ENCODE measurements at places on chromosomes 6 and 20.

GRCh38 chr20:34720266-34720665 is 16.1 kb downstream of the TP53INP2 start:
- ATAC-seq: no peak

GRCh38 chr20:48139262-48140041 is 354.2 kb upstream of the SULF2 start:
- ATAC-seq: peak; percentile 77

DNA sequence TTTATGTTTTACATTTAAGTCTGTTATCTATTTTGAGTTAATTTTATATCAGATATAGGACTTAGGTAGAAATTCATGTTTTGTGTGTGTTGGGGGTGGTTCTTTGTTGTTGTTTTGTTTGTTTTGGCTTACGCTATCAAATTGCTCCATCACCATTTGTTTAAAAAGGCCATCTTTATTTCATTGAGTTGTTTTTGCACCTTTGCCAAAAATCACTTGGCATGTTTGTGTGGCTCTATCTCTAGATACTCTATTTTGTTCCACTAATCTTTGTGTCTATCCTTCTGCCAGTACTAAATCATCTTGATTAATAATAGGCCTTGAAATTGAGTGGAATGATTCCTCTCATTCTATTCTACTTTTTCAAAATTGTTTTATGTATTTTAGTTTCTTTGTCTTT is 7.4 kb downstream of the CYP39A1 start:
- no peak for ATAC-seq

- ATAC-seq: no peak
Observed at GRCh38 chr20:13231031-13231752, 10.1 kb downstream of the ISM1 start.

DNA sequence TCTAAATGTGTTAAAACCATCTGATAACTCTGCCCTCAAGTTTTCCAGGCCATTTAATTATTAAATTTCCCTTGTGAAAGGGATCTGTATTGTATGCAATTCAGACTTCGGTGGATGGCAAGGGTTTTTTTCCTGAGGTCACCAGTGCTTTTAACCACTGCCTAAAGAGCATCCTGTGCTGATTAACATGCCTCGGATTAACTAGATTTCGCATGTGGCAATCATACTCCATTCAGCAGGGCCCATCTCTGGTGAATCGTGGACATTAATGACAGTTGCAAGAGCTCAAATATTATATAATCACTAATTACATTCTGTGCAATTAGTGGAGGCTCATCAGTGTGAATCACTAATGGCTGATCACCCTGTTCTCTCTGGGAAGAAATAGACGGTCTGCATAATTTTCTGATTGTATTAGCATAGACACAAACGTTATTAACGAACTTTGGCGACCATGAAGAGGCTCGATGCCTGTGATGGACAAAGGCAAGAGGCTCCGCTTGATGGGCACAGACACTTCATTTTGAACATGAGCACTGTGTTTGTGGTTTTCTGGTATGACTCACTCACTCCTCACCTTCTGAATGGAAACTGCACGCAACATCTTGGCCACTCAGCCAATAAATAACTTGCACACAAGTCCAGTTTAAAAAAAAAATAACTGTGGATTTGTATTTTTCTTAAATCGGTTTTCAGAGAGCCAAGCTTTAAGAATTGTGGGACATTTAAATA is 31.4 kb downstream of the LINC00237 start:
- ATAC-seq: no peak

DNA sequence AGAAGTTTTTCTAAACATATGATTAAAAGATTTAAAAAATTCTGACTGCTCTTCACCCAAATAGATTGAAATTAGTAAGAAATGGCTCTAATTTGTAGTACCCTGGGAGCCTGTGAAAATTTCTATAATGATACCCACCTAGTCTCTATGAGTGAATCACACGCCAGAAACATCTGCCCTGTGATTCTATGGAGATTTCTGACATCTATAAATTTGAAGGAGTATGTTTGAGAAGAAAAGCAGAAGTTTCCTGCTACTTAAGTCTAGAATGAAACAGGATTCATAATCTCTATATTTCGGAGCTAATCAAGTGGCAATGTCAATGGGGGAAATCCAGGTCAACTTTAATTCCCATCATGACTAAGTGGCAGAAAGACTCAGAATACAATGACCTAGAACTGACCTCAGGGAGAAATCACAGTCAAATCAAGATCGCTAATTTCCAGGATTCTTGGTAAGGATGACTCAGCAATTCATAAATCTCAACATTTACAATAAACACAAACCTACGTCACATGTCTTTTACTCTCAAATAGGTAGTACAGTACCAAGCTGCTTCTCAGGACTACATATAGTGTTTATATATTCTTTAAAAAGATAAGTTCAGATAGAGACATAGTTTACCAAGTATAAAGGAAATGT is 186.2 kb upstream of the TNFAIP3 start:
- ATAC-seq: no peak

DNA sequence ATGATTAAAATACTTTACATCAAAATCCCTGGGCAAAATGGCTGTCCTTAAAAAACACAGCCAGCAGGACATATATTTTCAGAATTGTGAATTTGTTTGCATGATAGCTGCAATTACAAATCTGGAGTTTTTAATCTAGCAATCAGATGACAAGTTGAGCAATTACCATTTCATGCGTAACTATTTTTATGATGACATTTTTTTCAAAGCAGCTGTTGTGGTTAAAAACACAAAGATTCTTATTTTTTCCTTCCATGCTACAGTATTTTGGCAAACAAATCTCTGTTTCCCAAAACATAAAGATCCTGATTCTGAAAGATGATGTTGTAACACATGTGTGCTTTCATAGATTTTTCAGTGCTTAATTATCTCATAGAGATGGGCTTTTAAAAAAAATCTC is 90.2 kb downstream of the PHACTR1 start:
- no peak for ATAC-seq

DNA sequence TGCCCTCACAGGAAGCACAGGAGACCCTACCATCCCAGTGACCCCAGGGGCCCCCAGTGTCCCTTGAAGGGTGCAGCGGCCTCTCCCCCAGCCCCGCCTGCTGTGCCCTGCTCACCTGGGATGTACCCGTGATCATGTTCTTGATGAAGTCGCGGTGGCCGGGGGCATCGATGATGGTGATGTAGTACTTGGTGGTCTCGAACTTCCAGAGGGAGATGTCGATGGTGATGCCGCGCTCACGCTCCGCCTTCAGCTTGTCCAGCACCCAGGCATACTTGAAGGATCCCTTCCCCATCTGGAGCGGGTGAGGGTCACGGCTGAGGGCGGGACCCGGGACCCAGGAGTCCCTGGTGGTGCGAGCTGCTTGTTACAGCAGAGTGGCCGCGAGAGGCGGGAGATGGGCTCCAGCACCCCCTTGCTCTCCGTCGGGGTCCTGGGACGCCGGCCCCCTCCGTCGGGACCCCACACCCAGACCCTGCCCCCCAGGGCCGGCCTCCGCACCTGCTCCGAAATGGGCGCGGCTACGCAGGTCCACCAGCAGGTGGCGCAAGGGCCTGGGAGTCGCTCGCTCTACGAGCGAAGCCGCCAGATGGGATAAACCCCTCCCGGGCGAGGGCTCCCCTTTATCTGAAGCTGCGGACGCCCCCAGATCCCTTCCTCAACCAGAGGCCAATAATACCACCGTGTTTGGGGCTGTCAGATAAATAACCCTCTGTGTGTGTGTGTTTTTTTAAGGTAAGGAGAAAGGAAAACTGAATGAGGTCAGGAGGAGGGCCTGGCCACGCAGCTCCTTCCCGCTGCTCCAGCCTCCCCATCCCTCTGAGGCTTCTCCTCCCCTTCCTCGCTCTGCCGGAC is 2.9 kb downstream of the EEF1A2 start:
- peak; percentile 68 for ATAC-seq

DNA sequence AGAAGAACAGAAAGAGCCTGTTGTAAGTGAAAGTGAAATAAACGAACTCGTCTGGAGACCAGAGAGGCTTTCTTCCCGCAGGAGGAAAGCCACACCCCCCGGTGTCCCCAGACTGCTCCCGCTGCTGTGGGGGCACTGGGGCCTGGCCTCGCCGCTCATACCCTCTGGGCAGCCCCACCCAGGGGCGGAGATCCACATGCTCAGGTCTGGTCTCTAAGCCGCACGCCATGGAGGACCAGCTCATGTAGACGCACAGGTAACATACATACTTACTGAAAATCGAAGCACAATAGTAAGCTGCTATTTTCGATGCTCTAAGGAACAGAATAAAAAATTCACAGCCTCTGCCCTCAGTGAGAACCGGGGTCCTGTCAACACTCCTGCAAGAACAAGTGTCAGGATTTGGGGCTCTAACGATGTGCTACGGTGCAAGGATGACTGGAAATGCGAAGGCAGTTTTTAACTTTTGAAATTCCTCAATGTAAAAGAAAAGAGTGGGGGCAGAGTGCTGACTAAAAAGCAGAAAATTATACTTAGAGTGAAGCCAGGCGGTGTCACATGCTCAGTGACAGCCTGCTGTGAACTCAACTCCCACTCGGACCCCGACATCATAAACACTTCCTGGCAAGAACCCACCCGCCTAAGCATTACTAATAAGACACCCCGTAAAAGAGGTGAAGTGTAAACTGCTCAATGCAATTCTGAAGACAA is 110.5 kb downstream of the IRF4 start:
- no peak for ATAC-seq

DNA sequence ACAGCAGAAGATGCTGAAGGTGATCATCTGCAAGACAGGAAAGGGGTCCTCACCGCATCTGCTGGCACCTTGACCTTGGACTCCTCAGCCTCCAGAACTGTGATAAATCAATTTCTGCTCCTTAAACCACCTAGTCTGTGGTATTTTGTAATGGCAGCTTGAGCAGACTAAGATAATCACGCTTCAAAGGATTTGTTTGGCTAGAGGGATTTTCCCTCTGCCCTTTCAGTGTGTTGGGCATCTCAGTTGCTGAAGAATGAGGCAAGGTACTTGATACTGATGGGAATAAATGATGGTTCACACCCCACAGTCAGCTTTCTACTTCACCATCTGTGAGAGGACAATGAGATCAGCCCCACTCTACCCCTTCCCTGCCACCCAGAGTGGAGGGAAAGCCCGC is 60.2 kb downstream of the ADAT2 start:
- ATAC-seq: no peak

DNA sequence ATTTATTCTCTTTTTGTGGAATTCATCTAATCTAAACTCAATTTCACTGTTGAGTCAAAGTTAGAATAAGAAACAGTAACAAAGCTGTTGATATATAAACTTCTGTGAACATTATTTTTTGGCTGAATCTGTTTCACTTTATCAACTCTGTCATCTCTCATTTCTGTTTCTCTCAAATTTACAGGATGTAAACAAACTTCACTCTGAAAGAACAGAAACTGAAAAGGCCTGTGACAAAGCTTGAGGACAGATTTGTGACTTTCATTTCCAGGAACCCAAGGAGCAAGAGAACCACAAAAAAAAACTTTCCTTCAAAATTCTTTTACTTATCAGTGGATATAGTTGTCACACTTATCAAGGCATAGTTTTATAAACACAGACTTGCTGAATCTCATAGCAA is 447.9 kb upstream of the OPRM1 start:
- ATAC-seq: no peak

DNA sequence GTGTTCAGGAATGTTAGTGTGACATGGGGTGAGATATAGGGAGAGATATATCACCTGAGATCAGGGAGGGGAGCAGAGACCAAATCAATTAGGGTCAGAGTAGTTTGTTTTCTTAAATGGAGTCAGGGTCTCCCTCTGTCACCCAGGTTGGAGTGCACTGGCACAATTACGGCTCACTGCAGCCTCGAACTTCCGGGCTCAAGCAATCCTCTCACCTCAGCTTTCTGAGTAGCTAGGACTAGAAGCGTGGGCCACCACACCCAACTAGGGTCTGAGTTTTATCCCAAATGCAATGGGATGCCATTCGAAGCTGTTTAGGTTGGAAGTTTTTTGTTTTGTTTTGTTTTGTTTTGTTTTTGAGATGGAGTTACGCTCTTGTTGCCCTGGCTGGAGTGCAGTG is 3.1 kb upstream of the NCOA3 start:
- no peak for ATAC-seq

- no peak for ATAC-seq
Observed at GRCh38 chr20:54058420-54059139, 11.8 kb downstream of the BCAS1 start.

GRCh38 chr20:3760655-3761348 is 6.8 kb downstream of the ADISSP start:
- no peak for ATAC-seq

DNA sequence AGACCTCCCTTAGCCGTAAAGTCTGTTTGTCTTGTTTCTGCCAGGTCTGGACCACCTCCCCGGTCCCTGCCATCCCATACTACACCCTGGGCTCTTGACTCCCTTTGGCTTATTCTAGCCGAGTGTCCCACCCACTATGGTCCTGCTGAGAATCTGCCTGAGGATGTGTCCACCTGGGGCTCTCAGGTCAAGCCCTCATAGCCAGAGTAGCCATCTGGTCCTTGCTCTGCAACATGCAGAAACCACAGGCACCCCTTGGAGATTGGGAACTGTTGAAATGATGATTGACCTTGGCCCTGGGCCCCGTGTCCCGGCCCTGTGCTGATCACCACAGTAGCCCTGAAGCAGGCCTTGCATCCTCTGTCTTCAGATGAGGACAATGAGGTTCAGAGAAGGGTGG is 44.0 kb downstream of the VSTM2L start:
- no peak for ATAC-seq

GRCh38 chr6:35385457-35386202 is 43.3 kb downstream of the PPARD start:
- ATAC-seq: no peak

DNA sequence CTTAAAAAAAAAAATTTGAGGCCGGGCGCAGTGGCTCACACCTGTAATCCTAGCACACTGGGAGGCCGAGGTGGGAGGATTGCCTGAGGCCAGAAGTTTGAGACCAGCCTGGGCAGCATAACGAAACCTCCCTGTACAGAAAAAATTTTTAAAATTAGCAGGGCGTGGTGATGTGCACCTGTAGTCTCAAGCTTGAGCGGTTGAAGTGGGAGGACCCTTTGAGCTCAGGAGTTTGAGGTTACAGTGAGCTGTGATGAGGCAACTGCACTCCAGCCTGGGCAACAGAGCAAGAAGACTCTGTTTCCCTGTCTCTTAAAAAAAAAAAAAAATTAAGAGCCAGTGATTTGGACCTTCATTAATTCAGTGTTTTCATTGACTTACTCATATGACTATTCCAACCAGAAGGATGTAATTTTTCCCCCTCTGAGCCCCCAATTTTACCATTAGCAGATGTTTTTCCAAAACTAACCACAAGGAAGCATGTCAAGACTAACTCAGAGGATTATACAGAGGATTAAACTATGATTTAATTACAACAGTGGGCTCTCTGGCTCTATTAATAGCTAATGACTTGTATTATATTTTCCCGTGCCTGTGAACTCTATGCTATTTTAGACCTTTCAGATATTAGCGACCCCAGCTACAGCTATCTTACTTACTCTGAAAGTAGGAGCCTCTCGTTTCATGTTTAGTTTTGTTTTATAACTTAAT is 75.1 kb downstream of the ARID1B start:
- peak; percentile 48 for ATAC-seq

DNA sequence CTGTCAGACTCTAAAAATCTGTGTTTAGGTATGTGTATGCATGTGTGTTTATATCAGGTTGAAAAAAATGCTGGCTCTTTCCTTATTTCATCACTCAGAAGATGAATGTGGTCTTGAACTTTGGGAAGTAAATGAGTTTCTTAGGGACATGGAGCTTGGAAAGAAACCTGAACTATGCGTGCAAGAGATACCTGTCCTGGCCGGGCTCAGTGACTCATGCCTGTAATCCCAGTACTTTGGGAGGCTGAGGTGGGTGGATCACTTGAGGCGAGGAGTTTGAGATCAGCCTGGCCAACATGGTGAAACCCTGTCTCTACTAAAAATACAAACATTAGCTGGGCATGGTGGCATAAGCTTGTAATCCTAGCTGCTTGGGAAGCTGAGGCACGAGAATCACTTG is 4.4 kb upstream of the GLP1R start:
- no peak for ATAC-seq
